ENCODE measurements at places on chromosomes 16 and 17. TPM values are rescaled to one million over a fixed set of nuclear protein-coding genes. Genes with fewer than 3 reads are reported as not detected.
A peak's percentile ranks its signal among the peaks of the same experiment; 100 is the strongest.

- H3K4me1 ChIP-seq = no peaks in the 10 kb centered on the region
- H3K27me3 ChIP-seq = no peaks in the 10 kb centered on the region
- H3K27ac ChIP-seq = peak overlapping the region; percentile 88
- no peak for DNase-seq
Observed at GRCh38 chr16:78100112-78100467, 636 bp downstream of the WWOX start.

DNA sequence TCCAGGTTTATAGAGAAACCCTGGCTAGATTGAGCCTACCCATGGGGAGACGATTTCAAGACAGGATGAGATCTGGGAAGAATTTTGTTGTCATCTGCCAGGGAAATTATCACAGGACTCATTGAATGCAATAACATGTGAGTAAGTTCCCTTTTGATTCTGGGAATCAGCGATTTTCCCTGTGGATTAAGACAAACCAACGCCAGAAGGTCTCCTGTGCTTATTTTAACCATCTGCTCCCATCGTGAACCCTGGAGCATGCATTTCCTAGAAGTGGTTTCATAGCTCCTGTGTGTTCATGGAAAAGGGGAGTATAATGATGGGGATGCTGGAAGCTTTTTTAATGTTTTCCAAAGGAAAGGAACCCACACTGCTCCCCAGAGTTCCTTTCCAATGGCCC is 21.0 kb upstream of the ARHGAP44 start:
- no peak overlapping the region for H3K4me3 ChIP-seq
- no peaks in the 10 kb centered on the region for H3K27me3 ChIP-seq
- DNase-seq = no peak
- no peaks in the 10 kb centered on the region for H3K4me1 ChIP-seq

DNA sequence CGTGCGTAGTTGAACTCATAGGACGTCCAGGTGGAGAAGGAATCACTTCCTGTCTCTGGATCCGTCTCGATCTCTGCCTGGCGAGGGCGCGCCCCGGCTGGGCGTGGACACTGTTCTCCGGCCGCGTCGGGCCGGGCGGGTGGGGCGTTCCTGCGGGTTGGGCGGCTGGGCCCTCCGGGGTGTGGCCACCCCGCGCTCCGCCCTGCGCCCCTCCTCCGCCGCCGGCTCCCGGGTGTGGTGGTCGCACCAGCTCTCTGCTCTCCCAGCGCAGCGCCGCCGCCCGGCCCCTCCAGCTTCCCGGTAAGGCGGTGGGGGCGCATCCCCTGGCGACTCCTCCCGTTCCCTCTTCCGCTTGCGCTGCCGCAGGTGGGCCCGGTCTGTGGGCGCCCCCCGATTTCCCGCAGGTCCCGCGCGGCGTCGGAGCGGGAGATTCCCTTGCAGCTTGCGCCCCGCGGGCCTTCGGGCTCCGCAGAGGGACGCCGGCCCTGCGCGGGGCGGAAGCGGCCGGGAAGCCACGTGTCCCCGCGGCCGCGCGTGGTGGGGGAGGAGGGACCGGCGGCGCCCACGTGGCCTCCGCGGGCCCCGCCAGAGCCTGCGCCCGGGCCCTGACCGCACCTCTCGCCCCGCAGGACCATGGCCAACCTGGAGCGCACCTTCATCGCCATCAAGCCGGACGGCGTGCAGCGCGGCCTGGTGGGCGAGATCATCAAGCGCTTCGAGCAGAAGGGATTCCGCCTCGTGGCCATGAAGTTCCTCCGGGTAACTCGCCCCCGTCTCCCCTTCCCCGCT is at the start of gene NME2:
NME2 (plus strand) TSS at position 214 of the 789 bp plus-strand sequence; CDS start at position 634, 420 bp downstream.
- H3K4me3 ChIP-seq = peak within 1 kb of the TSS; percentile 61
- no peaks in the 10 kb centered on the region for H3K27me3 ChIP-seq
- no peaks in the 10 kb centered on the region for H3K4me1 ChIP-seq
- H3K27ac ChIP-seq = peak within 1 kb of the TSS; percentile 76
- peak; percentile 94 for DNase-seq

DNA sequence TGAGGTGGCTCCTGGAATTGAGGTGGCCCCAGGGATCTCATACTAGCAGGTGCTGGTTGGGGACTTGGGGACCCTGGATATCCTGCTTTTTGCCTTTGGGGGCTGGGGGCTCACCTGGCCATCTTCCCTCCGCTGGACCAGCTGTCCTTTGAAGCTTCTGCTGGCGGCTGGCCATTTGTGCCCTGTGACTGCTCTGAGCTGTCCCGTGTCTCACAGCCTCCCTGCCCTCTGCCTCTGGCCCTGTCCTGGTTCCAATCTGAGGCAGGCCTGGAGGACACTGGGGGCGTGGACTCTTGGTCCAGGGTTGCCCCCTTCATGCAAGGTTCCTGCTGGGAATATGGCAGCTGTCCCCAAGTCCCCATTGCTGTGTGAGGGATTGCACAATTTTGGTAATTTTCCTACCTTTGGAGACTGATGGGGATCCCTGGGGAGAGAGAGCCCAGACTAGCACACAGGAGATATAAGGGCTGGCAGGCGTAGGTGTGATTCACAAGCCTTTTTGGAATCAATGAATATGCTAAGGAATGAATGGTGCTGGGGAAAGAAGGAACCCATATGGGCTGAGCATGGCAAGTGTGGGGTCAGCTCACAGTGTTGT is 19.2 kb downstream of the ADCY7 start:
- H3K36me3 ChIP-seq = no peaks in the 10 kb centered on the region
- H3K27ac ChIP-seq = no peak overlapping the region
- H3K4me3 ChIP-seq = no peak overlapping the region
- peaks cover 12% of the 10 kb centered on the region for H3K4me1 ChIP-seq
- no peak for DNase-seq
- no peaks in the 10 kb centered on the region for H3K27me3 ChIP-seq

- no peak for DNase-seq
- no peaks in the 10 kb centered on the region for H3K36me3 ChIP-seq
- no peak overlapping the region for H3K27ac ChIP-seq
- no peak overlapping the region for H3K4me3 ChIP-seq
- H3K27me3 ChIP-seq = no peaks in the 10 kb centered on the region
Observed at GRCh38 chr17:33164169-33164881, 128.8 kb downstream of the ASIC2 start.

UMOD gene
- total RNA-seq = not detected

NECAB2 gene
- 0.42 TPM for total RNA-seq

DNA sequence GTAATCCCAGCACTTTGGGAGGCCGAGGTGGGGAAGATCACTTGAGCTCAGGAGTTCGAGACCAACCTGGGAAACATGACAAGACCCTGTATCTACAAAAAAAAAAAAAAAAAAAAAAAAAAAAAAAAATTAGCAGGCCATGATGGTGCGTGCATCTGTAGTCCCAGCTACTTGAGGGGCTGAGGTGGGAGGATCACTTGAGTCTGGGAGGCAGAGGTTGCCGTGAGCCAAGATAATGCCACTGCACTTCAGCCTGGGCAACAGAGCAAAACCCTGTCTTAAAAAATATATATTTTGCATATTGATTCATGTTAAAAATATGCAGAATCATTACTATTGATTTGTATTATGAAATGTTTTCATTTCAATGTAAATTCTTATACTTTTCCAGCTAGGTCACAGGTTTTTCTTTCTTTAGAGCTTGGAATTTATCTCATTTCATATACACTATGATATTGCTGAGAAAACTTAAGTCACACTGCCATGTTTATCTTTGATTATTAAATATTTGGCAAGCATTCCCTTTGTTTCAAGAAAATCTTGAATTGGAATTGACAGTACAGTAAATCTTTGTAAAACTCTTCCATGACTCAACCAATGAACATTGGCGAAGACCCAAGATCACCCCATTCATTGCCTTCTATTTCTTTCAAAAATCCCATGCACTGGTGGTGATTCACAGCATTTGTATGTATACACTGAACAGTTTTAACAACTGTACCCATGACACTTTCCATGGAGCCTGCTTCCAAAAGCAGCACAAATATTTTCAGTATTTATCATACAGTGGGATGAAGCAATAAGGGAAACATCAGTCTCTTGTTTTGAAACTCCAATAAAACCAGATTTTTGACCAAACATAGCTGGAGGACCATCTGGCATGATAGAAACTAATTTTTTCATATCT is 83.5 kb upstream of the TNRC6A start:
- no peaks in the 10 kb centered on the region for H3K27me3 ChIP-seq
- H3K4me1 ChIP-seq = no peaks in the 10 kb centered on the region
- peak; percentile 22 for DNase-seq
- H3K4me3 ChIP-seq = no peak overlapping the region
- H3K36me3 ChIP-seq = no peaks in the 10 kb centered on the region

- peaks cover 5% of the 10 kb centered on the region for H3K4me1 ChIP-seq
- H3K27me3 ChIP-seq = peaks cover 36% of the 10 kb centered on the region
- DNase-seq = peak; percentile 84
- H3K4me3 ChIP-seq = peak within 1 kb of the TSS; percentile 49
Observed at GRCh38 chr16:68644715-68645493, at the start of gene CDH3. Gene CDH3 (plus strand): TSS chr16:68645310. CDS start chr16:68645380, 70 bp downstream.

SLC2A4 gene
- 1.9 TPM for total RNA-seq

GRCh38 chr16:49491771-49492761 is 118.5 kb downstream of the C16orf78 start:
- no peak for DNase-seq
- H3K27me3 ChIP-seq = no peaks in the 10 kb centered on the region
- no peaks in the 10 kb centered on the region for H3K36me3 ChIP-seq
- H3K27ac ChIP-seq = no peak overlapping the region

- H3K27me3 ChIP-seq = no peaks in the 10 kb centered on the region
- H3K36me3 ChIP-seq = no peaks in the 10 kb centered on the region
- H3K4me3 ChIP-seq = no peak overlapping the region
- H3K4me1 ChIP-seq = no peaks in the 10 kb centered on the region
- H3K27ac ChIP-seq = no peak overlapping the region
Observed at GRCh38 chr16:78530283-78530682, 430.8 kb downstream of the WWOX start.

GRCh38 chr16:51464996-51465395 is 313.9 kb upstream of the SALL1 start:
- DNase-seq = no peak
- H3K4me1 ChIP-seq = no peaks in the 10 kb centered on the region
- no peaks in the 10 kb centered on the region for H3K36me3 ChIP-seq
- no peak overlapping the region for H3K27ac ChIP-seq

- no peak overlapping the region for H3K27ac ChIP-seq
- no peaks in the 10 kb centered on the region for H3K4me1 ChIP-seq
- peaks cover 5% of the 10 kb centered on the region for H3K27me3 ChIP-seq
- peak; percentile 9 for DNase-seq
- H3K4me3 ChIP-seq = no peak overlapping the region
- no peaks in the 10 kb centered on the region for H3K36me3 ChIP-seq
Observed at GRCh38 chr16:67019171-67019570, 9.8 kb upstream of the CBFB start.

KRTAP4-3 gene
- not detected for total RNA-seq

DNA sequence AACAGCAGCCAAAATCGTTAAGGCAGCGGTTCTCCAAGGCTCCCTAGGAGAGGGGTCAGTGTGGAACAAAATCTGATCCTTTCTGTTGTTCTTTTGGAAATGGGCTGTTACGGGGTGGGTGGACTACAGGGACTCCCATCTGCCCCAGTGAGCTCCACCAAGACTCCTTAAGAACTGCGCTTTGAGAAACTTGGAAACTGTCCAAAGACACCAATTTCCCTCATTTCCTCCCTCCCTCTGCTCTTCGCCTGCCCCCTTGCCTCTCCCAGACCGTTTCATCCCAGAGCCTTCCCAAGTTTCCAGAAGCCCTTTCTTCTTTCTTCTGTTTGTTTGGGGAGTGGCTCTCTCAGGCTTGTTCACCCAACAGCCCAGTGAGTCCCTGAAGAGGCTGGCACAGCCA is 205.4 kb downstream of the COPRS start:
- no peak overlapping the region for H3K4me3 ChIP-seq
- H3K27me3 ChIP-seq = no peaks in the 10 kb centered on the region
- no peak overlapping the region for H3K27ac ChIP-seq
- H3K4me1 ChIP-seq = no peaks in the 10 kb centered on the region
- H3K36me3 ChIP-seq = no peaks in the 10 kb centered on the region
- DNase-seq = no peak

- no peak for DNase-seq
- no peaks in the 10 kb centered on the region for H3K36me3 ChIP-seq
- H3K4me1 ChIP-seq = no peaks in the 10 kb centered on the region
- no peak overlapping the region for H3K4me3 ChIP-seq
- H3K27ac ChIP-seq = no peak overlapping the region
Observed at GRCh38 chr16:54123766-54124165, 162.8 kb downstream of the IRX3 start.

DNA sequence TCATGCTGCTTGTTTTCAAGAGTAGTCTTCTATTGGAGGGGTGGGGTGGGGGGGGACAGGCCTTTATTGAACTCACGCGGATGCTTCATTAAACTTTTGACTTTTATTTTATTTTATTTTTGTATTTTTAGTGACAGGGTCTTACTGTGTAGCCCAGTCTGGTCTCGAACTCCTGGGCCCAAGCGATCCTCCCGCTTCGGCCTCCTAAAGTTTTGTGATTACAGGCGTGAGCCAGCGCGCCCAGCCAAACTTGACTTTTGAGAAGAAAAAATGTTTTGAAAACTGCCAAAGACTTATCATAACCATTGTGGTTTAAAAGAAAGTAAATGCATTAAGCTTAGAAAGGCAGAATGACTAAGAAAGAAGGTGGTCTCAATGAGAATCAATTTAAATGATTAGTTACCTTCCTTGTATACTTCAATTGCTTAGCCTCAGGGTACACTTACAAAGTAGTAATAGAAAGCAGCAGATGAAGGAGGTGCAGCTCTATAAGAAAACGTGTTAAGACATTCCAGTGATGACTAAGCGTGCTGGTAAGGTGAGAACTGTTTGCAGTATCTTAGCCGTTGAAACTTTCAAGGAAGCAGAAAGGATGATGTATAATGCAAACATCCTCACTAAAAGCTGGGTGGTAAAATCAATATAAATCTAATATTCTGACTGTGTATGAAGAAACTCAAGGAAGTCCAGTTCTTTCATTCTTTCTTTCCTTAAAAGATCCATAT is 1.2 kb downstream of the AP2B1 start:
- H3K36me3 ChIP-seq = no peaks in the 10 kb centered on the region
- peak overlapping the region; percentile 88 for H3K27ac ChIP-seq
- H3K4me3 ChIP-seq = peak overlapping the region; percentile 69
- DNase-seq = peak; percentile 39

DHRS7C gene
- total RNA-seq = not detected

DNA sequence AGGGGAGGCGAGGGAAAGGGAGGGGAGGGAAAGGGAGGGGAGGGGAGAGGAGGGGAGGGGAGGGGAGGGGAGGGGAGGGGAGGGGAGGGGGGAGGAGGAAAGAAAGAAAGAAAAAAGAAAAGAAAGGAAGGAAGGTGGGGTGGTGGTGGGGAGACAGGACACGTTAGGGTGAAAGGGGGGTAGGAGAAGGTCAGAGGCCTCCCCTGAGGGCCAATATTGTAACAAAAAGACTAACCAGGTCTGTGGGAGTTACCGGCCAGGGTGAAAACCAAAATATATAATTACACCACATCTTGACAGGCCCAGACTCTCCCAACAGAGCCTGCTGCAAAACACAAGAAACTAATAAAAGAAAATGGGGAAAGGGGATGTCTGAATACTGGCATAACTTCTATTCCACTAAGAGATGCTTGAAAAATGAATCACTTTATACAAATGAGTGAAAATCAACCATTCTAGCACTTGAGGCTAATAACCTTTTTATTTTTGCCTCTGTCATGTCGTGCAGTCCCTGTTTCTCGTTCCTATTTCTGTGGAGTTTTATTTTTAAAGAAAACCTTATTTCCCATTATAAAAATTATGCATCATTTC is 10.0 kb downstream of the WDR45B start:
- H3K36me3 ChIP-seq = peaks cover 12% of the 10 kb centered on the region
- no peaks in the 10 kb centered on the region for H3K4me1 ChIP-seq
- H3K27ac ChIP-seq = no peak overlapping the region
